Effector memory CD8-positive, alpha-beta T cell (primary cell): ENCODE measurements at places on chromosomes 1 and 21.

DNA sequence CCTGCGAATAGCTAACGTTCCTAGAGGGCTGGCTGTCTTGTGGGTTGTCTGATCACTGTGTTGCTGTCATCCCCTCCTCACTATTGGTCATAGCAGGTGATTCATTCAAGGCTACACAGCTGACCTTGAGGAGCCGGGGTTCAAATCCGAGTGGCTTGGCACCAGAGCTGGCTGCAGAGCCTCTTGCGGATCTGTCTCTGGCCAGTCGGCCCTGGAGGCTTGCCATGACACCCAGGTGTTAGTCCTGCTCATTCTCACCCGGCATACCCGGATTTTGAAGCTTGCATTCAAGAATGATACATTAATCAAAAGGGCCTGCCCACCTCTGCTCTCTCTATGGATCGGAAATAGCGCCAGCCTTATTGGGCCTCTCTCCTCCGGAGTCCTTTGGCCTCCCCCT is 110.4 kb downstream of the DHRS3 start:
- DNase-seq = no peak

GRCh38 chr1:225440380-225441221 is 12.8 kb upstream of the LBR start:
- no peak for DNase-seq

GRCh38 chr1:208108213-208108608 is 136.0 kb downstream of the PLXNA2 start:
- DNase-seq = no peak

DNA sequence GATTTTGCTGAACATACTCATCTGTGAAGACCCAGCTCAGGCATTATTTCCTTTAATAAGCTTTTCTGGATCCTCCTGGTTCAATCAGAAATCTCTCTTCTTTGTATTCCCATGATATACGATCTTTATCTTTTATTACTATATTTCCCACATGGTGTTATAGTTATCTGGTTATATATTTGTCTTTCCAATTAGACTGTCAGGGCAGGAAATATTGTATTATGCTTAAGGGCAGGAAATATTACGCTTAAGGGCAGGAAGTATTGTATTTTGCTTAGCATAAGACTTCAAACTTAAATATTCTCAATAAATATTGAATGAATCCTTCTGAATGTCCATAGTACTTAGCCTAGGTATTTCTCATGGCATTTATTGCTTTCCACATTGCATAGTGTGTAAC is 122.2 kb downstream of the COQ8A start:
- DNase-seq = no peak

DNA sequence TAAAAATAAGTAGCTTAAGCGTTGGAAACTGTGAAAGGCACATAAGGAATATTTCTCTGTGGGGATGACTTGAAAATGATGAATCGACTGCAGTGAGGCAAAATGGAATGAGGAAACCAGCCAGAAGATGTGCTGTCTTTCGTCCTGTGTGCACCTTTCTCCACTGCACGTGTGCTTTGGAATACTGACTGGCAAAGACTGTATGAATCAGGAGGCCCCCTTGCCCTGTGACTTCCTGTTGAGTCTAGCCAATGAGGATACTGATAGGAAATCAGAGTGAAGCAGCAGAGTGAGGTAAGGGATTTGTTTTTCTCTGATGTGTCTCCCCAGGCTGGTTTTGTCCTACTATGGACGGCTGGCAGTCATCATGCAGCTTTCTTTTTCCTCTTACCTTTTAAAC is 118.2 kb upstream of the ADGRL4 start:
- DNase-seq = no peak

DNA sequence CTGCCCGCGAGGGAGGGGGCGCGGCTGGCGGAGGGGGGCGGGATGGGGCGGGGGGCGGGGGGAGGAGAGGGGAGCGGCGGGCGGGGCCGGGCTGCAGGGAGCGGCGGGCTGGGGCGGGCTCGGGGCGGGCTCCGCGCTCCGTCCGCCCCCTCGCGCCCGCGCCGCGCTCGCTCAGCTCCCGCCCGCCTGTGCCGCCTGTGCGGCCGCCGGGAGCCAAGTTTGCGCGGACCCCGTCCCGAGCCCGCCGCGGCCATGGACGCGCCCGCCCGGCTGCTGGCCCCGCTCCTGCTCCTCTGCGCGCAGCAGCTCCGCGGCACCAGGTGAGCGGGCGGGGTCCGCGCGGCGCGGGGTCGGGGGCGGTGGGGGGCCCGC is at the start of gene GABRD:
Gene GABRD (plus strand): TSS at position 174 of the 372 bp plus-strand sequence. CDS start 79 bp downstream, at position 253.
- no peak for DNase-seq

DNA sequence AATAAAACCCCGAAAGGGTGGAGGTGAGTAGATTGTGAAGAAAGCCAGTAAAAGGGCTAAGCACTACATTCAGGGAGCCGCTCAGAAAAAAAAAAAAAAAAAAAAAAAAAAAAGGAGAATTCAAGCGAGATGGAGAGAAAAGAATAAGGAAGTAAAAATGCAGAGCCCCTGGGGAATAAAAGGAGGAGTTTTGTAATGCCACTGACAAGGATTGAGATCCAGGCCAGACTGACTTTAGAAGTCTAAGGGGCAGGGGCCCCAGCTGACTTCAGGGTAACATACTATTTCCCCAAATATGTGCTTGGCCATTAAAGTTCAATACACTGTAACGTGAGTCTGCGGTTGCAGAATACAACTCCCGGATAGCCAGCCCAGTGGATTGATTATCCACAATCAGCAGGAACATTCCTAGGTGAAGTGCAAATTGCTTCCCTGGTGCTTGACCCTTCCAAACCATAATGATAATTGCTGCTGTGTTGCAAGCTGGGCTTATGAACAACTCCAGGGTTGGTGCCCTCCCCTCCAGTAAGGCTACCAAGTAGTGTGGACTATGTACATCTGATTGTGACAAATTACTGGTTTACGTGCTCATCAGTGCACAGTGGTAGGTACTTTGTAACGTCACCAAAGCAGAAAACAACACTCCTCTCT is 30.7 kb upstream of the RRP15 start:
- DNase-seq = no peak

DNA sequence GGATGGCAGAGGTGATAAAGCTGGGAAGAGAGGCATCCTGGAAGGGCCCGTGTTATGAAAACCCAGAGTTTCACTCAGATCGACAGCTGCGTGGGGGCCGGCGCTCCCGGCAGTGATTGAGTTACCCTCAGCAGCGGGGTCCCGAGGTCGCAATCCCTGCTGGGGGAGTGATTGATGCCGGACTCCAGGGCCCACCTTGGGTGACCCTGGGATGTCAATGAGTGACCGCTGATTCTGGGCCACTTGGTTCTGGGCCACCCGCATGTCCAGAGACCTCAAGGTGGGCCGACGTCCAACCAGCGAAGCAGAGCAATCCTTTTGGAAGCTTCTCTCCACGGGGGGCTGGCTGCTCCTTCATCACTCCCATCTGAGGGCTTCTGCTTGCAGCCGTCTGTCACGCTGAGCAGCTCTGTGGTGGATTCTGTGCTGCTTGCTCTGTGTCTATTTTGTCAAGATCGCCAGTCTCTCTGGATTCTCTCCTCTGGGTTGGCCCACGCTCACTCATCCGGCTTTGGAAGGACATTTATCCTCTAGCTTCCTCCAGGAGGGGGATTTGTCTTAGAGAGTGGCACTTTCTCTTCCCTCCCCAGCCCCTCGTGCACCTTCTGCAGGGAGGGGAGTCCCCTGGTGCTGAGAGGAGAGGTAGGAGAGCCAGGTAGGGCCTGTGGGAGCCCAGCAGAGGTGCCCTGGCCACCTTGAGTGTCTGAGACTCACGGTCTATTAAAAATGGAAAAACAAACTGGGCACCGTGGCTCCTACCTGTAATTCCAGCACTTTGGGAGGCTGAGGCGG is 110.9 kb upstream of the C1orf174 start:
- no peak for DNase-seq

DNA sequence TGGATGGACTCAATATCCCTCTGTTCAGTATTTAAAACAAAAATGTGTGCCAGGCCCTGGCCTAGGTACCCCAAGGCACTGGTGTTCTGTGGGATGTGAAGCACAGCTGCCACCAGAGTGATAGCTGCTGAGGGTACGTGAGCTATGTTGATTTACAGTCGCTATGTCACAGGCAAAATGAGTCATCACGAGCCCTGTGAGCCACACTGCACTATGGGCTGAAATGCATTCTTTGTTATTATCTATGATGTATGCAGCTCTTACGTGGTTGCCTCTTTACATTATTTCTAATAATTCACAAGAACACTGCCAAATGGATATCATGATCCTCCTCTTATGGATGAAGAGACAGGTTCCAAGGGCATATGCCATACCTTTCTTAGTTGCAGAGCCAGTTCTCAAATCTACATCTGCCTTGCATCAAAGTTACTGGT is 2.1 kb downstream of the TEX38 start:
- no peak for DNase-seq

GRCh38 chr1:19372602-19373001 is 60.5 kb downstream of the SLC66A1 start:
- DNase-seq = no peak

DNA sequence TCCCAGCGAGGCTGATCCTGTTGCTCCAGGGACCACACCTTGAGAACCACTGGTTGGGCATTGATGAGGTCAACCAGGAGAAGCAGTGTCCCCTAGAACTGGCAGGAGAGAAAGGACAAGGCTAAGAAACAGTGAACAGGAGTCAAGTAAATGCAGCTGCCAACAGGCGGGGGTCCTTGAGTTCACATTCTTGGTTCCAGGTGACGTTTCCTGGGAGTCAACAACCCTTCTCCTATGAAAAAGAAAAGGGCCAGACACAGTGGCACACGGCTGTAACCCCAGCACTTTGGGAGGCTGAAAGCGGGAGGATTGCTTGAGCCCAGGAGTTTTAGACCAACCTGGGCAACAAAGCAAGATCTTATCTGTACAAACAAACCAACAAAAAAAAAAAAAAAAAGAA is 98.3 kb downstream of the KAZN start:
- no peak for DNase-seq

DNA sequence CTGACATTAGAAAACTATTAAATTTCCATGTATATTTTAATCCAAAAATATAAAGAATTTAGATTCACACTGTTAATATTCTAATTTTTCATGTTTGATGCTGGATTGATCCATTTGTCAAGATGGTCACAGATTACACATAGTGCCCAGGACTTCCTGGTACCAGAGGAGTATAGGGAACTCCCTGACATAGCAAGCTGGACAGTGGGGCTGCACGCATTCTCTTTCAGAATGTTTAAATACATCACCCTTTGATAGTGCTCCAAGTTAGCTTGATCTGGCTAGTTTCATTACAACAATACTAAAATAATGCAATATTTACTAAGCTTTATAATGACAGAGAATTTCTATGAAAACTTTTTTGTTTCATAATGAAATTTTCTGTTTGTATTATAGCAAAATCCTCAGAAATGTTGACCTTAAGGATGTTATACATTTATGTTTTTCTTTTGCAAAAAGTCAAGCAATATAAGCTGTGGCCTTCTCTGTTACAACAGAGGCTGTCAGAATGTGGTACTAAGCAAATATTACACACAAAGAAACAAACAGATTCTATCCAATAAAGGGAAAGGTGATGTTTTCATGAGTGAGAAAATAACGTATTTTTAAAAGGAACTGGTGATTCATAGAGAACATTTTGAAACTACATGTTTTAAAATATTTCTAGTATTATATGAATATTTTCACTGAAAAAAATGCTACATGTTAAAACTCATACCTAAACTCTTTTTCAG is 84.7 kb downstream of the SLC35F3 start:
- DNase-seq = no peak

- no peak for DNase-seq
Measured at GRCh38 chr1:7587773-7588456, 183.2 kb upstream of the VAMP3 start.
